ENCODE measurements at places on chromosomes 11 and 22.

DNA sequence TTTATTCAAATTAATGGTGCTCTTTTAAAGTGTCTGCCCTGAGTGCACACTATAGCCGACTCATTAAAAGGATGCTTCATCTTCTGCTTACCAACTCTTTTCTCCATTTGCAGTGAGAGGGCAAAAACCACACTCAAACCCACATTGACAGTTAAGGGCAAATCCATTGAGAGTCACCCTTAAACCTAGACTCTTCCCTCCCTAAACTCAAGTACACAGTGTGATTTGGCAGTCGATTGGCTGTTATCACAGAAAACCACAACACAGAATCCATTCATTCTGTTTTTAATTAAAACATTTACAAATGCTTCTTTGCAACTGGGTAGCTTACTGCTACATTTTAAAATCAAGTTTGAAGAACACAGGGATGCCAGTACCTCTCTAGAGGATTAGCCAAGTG lies 120.0 kb downstream of the CADM1 start:
- DNase-seq, result no peak

GRCh38 chr11:12174477-12175143 lies 64.2 kb downstream of the MICAL2 start:
- DNase-seq, result no peak

GRCh38 chr11:83033972-83034672 lies 37.6 kb downstream of the RAB30 start:
- no peak for DNase-seq

DNA sequence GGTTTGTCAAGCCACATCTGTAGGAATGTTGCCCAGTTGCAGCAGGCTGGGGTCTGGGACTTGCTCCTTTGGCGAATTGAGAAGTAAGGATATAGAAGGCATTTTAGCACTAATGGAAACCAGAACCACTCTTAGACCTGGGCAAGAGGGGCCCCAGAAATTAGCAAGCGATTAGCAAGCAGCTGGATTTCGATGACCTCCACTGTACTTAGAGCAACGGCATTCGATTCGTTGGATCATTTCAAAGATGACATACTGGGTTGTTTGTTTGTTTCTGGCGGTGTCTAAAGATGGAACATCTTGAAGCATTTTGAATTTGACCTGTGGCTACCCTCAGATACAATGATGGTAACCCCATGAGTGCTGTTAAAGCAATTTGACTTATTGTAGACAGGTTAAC lies 1.2 kb upstream of the CDPF1 start:
- no peak for DNase-seq

DNA sequence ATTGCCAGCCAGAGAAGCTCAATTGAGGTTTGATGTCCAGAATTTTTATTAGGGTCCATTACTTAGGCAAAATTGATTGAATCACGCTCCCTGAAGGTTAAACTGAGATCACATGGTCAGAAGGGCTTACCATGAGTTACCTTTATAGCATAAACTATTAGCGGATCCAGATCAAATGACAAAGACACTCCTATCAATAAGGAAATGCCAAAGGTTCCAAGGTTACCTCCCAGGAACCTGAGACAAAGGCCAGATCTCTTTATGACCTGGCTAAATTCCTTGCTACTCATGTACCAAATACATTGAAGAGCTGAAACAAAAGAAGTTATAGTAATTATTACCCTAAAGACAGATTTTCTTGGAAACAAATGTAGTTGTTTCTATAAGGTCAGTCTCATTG lies 27.8 kb upstream of the ANO5 start:
- no peak for DNase-seq

All from activated T-helper 1 cell treated with Interleukin-2 at 50 U/mL for 16 hours (primary cell).